AG08396 (cell line): ENCODE measurements at places on chromosomes 1 and 21.

DNA sequence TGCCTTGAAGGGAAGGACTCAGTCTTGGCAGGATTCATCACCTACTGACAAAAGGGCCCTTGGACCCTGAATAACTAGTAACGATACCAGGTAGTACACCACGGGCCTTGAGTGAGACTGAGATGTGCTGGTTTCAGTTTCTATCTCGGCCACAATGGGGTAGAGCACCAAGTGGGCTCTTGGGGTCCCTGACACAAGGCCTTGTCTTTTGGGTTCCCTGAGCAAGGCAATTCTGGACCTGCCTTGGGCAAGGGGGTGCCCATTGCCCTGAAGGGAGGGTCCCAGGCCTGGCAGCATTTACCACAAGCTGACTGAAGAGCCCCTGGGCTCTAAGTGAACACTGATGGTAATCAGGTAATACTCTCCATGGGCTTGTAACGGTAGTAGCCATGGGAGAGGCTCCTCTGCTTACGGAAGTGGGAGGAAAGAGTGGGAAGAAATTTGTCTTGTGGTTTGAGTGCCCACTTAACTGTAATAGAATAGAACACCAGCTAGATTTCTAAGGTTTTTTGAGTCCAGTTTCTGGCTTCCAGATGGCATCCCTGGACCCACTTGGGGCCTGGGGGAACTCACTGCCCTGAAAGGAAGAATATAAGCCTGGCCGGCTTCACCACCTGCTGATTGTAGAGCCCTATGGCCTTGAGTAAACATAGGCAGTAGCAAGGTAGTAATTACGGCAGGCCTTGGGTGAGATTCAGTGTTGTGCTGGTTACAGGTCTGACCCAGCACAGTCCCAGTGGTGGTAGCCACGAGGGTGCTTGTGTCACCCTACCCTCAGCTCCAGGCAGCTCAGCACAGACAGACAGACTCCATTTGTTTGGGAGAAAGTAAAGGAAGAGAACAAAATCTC, 58.5 kb downstream of the WDR4 start:
- DNase-seq, result no peak

- no peak for DNase-seq
Observed at GRCh38 chr1:167933788-167934187, 2.7 kb upstream of the DCAF6 start.

- DNase-seq, result no peak
Observed at GRCh38 chr1:55381983-55382382, 166.8 kb upstream of the USP24 start.

DNA sequence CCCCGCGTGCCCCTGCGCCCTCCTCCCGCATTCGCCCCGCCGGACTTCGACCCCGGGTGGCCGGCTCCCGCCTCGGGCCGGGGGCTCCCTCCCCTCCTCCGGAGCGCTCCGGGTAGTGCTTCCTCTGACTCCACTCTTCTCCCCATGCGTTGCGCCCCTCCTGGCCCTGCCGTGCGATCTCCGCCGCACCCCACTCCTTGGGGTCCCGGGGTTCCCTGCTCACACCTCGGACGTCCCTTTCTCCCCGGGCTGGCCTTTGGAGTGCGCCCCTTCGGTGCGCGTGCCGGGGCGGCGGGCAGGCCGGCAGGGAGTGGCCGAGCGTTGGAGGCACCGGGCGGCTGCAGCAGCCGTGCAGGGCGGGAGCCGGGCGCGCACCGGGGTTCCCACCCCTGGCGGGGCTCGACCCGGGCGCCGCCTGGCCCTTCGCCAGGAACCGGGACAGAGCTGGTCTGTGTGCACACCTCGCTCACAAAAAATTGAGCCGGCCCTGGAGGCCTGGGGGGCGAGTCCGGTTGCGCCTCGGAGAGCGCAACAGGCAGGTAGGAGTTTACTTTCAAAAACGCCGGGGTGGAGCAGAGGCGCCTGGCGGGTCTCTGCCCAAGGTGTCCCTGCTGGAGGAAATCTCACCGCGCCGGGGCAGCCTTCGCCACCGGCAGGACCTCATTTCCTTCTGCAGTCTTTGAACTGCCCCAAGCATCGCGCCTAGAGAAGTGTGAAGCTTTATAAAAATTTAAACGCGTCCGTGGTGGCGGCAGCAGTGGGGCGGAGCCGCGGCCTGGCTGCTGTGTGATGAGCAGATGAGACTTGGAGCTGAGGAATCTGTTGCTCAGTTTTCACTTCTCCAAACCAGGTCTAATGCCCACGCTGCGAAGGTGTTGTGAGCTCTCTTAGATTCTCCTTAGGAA, 650 bp downstream of the VANGL1 start:
- DNase-seq, result peak; percentile 68

- DNase-seq, result no peak
Observed at GRCh38 chr1:80666073-80666472, 1134.7 kb upstream of the ADGRL2 start.

- DNase-seq, result no peak
Observed at GRCh38 chr1:43883321-43883720, 50.3 kb upstream of the ARTN start.

DNA sequence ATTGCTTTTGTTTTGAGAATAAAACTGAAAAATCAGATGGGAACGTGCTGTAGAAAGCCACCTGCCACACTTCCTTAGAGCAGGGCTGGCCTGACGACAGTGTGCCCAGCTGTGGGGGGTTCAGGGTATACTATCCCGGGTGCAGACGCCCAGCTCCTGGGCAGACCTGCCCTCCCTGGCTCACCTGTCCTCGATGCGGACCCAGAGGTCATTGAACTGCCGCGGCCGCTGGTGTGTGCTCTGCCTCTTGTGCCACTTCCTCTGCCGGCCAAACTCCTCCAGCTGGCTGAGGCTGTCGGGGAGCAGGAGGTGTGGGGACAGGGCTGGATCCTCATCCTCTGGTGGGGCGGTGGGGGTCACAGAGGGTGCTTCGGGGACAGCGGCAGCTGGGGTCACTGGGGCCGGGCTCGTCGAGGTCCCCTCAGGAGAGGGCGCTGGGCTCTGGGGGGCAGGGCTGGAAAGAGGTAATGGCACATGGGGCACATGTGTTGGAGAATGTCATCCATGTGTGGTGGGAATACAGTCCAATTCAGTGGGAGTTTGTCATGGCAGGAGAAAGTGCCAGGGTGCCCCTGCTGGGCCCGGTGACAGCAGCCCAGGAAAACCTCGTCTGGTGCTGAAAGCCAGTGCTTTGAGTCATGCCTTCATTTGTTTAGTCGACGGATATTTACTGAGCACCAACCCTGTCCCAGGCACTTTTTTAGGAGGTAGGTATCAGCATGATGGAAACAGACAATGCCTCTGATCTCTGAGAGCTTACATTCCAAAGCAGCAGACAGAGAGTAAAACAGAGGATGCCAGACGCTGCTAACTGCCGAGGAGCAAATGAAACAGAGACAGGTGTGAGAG, 222.0 kb downstream of the TRABD2B start:
- no peak for DNase-seq

DNA sequence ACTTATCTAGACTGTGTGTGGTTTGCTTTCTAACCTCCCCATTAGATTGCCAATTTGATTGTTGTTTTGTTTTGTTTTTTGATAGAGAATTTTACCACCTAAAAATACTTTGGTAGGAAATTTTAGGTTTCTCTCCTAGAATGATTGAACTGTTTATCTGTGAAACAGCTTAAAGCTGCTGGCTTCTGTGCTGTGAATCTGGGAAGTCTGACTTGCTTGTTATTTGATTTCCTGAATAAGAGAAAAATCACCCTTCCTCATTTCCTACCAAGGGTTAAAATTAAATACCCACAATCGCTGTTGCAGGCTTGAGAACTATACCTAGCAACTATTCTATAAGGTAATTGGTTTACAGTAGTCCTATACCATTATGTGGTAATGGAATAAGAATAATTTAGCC, 198.9 kb upstream of the CACYBP start:
- no peak for DNase-seq

DNA sequence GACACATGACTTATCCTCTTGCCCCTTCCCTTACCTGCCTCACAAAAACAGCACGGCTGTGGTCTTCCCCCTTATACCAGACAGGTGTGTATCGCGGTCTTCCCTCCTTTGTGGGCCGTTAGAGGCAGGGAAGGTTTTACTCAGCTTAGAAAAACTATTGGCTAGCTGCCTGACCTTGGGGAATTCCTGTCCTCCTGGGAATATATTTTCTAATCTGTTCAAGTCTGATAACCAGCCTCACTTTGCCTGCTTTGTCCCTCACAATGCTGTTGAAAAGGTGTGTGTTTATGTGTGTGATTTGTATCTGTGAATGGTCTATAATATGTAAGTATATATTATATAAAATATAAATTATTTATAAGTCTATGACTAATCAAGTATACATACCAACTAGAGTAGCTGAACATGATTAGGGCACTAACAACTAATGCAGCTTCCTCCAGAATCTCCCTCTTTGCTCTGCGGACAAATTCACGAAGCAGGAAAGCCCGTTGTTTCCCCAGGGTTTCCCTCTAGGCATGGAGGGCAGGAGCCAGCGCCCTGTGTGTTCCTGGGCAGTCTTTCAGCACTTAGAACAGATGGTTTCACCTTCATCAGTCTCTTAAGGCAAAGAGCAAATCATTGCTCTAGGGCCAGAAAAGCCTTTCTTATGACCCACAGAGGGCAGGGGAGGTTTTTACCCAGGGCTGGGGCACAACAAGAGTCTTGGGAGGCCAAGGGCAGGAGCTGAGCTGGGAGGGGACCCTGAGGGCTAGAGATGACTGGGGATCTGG, 25.6 kb downstream of the SLC26A9 start:
- no peak for DNase-seq

DNA sequence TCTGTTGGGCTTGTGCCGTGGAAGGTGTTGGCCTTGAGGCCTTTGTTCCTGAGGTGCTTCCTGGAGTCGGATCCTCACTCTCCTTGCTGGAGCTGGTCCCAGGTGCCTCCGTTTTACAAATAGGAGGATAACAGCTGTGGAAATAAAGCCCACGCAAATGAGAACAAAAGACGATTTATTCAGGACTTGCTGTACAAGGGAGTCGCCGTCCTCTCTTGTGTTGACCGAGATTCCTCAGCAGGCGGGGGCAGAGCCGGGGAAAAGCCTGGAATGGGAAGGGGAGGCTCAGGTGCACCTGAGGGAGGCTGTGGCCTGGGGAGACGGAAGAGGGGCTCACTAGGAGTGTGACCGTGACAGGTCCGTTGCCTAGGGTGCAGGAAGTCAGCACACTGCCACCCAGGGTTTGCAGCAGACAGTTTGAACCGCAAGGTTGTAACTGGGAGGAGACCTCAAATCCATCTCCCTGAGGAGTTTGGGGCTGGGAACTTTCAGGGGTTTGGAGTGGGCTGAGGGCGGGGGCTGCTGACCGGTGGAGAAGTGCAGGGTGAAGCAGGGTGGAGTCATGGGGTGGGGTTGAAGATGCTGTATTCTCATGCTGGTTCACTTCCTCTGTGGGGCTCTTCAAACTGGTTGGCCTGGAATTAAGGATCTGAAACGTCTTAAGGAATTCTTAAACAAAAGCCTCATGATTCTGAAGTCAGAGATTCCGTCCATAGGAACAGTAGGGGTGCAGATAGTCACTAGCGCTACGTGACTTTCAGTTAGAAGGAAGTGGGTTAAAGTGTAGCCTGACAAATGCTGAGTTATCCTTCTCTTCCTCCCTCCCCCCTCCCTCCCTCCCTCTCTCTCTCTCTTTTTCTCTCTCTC, 2.6 kb upstream of the CSTB start:
- DNase-seq, result no peak

DNA sequence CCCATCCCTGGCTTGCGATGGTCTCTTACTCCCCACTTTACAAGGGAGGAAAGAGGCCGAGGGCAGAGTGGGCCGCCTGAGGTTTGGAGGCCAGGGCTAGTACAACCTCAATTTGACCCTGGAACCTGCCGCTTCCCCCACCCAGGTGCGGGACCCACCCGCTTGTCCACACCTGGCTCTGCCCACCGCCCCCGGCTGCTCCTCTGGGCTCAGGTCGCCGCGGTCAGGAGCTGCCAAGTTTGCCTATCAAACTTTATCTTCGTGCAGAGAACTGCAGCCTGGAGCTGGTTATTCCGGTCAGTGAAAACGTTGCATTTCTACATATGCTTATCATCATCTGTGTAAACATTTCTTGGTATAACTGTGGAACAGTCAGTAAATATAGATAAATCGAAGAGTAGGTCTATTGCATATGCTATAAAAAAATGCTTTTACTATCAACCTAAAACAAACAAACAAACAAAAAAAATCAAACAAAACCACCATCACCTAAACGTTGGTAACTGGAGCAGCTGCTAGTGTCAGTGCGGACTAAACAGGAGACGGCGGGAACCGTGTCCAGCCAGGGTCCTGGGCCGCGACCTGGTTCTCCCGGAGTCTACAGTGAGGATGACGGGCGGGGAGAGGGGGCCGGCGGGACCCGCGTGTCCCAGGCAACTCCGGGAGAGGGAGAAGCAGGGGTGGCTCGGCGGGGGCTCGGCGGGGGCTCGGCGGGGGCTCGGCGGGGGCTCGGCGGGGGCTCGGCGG, 906 bp upstream of the ADARB1 start:
- peak; percentile 48 for DNase-seq

- DNase-seq, result no peak
Observed at GRCh38 chr21:31429506-31429905, 85.4 kb upstream of the TIAM1 start.

- DNase-seq, result no peak
Observed at GRCh38 chr1:64242895-64243756, 39.7 kb downstream of the UBE2U start.

GRCh38 chr21:38438462-38438893, 59.8 kb downstream of the ERG start:
- peak; percentile 36 for DNase-seq

- no peak for DNase-seq
Observed at GRCh38 chr1:63888984-63889383, 115.2 kb downstream of the ROR1 start.

DNA sequence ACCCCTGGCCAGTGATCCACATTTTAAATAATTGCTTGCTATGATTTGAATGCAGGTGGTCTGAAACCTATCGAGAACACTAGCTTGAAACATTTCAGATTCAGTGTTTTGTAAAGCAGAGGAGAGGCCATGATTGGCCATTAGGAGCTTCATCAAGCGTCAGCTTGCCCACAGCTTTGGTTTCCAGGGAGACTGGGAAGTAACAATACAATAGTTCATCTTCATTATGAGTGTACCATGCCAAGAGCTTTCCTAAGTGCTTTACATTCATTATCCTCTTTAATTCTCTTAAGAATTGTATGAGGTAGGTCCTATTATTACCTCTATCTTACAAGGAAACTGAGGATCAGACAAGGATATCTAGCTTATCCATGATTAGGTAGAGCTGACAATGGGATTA, 27.7 kb upstream of the ATP5PO start:
- no peak for DNase-seq

DNA sequence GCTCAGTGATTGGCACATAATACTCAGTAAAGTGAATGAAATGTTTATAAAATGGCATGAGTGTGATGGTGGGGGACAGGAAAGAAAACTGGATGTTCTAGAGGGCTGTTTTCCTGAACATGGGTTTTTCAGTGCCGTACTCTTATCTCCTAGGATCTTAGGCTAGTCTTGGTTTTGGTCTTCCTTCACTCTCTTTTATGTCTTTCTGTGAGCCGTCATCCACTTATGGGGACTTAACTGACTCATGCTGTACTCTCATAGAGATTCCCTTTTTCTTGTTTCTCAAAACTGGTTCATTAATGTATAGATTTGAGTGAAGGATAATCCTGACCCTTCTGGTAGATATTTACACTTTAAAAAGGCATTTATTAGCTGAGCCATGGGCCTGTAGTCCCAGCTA, 16.6 kb downstream of the AGO3 start:
- no peak for DNase-seq
